Activated T-cell treated with anti-CD3 and anti-CD28 coated beads, Interleukin-2, amount 50 U/mL, for 1 hour (primary cell): ENCODE measurements at places on chromosomes 4 and X.

DNA sequence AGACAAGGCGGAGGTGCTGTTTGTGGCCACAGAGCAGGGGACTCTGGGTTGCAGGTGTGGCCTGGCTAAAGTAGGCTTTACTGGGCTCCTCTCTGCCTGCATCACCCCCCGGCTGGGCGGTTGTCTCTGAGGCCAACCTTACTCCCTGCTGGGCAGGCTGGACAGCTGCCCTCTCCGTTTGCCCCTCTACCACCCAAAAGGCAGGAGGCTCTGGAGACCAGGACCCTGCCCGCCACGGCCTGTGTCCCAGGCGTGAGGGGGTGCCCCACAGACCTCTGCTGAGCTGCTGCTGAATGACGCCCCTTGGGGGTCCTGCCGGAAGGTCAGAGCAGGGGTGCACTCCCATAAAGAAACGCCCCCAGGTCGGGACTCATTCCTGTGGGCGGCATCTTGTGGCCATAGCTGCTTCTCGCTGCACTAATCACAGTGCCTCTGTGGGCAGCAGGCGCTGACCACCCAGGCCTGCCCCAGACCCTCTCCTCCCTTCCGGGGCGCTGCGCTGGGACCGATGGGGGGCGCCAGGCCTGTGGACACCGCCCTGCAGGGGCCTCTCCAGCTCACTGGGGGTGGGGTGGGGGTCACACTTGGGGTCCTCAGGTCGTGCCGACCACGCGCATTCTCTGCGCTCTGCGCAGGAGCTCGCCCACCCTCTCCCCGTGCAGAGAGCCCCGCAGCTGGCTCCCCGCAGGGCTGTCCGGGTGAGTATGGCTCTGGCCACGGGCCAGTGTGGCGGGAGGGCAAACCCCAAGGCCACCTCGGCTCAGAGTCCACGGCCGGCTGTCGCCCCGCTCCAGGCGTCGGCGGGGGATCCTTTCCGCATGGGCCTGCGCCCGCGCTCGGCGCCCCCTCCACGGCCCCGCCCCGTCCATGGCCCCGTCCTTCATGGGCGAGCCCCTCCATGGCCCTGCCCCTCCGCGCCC lies 920 bp downstream of the HTT-AS start:
- no peak for DNase-seq

- no peak for DNase-seq
Observed at GRCh38 chr4:6095023-6095752, 77.0 kb upstream of the C4orf50 start.

- no peak for DNase-seq
Observed at GRCh38 chr4:2368746-2369437, 49.6 kb downstream of the ZFYVE28 start.

GRCh38 chr4:52126966-52127365 lies 75.9 kb downstream of the SPATA18 start:
- no peak for DNase-seq

GRCh38 chr4:89797117-89797516 lies 39.8 kb downstream of the SNCA start:
- DNase-seq: no peak

DNA sequence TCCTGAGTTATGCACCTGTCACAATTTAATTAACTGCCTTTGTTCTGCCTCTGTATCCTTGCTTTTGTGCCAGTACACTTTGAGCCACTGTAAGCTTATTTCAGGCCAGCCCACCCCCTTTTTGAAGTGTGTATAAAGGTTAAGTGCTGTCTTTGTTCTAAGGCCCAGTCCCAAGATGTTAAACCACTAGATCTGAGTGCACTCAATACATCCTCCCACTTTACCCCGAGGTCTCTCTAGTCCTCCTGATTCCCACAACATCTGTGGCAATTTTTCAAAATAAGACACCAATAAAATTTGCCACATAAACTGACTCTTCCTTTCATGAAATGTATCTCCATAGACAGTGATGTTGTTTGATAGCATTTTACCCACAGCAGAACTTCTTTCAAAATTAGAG lies 124.1 kb upstream of the SPIN4 start:
- no peak for DNase-seq

DNA sequence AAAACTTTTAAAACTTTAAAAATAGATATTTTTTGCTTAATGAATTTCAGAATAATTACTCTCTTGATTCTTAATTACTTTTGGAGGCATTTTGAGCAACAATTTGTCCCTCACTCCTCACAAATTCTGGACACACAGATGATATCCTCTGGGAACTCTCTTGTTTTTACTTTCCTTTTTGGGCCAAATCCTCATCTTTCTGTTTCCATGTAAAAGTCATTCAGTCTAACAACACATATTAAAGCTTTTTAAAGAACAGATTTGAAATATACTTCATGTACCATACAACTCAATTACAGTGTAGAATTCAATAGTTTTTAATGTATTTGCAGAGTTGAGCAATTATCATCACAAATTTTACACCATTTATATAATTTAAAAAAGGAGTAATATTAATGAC lies 983.1 kb downstream of the STIM2 start:
- DNase-seq: no peak

DNA sequence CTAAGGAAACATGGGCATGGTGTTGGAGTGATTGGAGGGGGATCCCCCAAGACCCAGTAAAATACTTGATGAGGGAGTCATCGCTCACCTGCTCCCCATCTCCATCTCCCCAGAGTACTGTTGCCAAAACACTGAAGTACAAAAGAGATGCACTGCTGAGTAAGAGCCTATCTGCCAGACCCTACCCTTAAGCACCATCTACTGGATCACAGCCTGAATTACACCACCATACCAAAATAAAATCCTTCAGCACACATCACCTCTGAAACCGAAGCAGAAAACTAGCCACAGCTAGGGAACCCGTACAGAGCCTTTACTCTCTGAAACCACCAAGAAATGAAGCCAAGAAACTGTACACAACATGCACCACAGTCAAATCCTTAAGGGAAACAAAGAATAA lies 466.3 kb upstream of the ACTRT1 start:
- DNase-seq: no peak

DNA sequence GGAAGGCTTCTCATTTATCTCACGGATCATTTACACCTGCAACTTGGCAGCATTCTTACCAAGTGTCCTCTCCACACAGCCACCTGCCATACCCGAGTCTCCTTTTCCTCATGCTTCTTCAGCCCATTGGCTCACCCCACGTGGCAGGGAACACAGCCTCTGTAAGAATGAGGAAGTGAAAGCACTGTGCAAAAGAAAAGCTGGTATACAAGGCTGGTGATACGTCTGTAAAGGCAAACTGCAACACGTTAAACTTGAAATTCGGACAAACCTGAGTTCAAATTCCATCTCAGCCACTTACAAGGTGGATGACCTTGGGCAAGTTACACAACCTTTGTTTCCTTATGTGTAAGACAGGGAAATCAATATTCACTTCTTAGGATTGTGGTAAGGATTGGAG lies 164.0 kb upstream of the RASGEF1B start:
- DNase-seq: no peak

- DNase-seq: no peak
Observed at GRCh38 chr4:41009411-41009810, 204.9 kb downstream of the APBB2 start.

GRCh38 chr4:139020384-139020783 lies 4.8 kb downstream of the NOCT start:
- no peak for DNase-seq

DNA sequence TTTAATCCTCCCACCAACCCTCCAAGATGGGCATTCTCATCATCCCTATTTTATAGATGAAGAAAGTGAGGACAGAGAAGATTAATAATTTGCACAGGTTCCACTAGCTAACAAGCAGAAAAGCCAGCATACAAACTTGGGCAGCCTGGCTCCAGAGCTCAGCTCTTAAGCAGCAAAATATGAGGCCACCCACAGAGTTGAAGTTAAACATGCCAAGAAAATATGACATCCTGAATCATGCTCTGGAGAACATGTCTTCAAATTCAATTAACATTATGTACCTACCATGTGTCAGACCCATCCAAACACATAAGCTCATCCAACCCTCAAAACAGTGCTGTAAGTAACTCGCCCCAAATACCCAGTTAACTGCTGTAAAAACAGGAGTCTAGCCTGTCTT lies 33.9 kb downstream of the USP46 start:
- DNase-seq: no peak

GRCh38 chrX:48972220-48973164 lies 848 bp upstream of the KCND1 start:
- DNase-seq: peak; percentile 34

DNA sequence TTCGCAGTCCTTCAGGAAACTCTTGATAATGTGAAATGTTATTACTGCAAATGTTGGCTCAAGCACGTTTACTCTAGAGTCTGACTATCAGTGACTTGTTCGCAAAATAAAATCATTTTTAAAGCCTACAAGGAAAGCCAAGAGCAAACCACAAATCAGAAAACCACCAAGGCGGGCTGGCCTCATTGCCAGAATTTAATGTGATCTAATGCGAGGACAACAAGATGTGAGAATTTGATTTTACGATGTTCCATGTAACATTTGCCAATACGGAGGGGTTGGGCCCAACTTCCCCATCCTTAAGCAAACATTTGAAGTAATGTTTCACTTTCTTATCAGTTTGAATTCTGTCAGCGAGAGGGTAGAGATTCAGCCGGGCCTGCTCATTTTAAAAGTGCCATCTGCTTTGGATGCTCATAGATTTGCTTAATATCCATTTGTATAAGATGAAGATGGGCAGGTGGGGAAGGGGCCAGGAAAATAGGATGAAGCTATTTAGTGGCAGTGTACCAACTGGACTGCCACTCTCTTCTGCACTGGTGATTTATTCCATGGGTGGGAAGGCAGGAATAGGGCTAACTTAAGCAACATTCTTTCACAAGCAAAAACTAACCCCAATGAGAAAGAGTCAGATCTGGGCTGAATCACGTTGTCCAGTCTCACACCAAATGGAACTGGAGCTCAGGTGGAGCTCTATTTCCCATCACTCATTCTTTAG lies 225.3 kb downstream of the ANAPC10 start:
- DNase-seq: no peak

DNA sequence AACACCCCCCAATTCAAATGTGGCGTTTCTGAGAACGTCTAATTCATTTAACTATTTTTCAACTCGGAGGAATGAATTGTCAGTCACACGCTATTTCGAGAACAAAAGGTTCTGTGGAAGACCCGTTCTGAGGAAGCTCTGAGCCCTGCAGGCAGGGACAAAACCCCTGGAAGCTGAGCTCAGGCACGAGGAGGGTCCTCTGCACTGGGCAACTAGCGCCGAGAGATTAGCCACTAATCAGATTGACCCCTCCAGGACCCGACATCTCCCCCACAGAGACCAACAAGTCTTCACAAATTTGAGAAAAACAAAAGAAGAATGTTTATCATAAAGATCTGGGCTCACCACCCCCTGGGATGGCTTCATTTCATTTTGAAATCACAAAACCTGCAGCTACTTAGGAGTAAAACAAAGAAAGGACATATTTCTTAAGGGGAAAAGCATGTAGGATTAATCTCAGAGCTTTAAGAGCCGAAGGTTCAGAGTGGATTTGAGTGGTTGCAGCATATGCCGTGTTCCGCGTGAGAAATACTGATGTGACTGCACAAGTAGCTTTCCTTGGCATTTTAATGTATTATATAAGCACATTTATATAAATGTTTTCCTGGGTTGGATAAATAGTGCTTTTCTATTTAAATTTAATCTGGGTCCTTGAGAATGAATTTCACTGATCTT lies 41.8 kb downstream of the ADRA2C start:
- no peak for DNase-seq

- no peak for DNase-seq
Observed at GRCh38 chr4:12576409-12576808, 907.7 kb downstream of the RAB28 start.

- DNase-seq: no peak
Observed at GRCh38 chr4:70522626-70523025, 4.3 kb downstream of the AMTN start.

DNA sequence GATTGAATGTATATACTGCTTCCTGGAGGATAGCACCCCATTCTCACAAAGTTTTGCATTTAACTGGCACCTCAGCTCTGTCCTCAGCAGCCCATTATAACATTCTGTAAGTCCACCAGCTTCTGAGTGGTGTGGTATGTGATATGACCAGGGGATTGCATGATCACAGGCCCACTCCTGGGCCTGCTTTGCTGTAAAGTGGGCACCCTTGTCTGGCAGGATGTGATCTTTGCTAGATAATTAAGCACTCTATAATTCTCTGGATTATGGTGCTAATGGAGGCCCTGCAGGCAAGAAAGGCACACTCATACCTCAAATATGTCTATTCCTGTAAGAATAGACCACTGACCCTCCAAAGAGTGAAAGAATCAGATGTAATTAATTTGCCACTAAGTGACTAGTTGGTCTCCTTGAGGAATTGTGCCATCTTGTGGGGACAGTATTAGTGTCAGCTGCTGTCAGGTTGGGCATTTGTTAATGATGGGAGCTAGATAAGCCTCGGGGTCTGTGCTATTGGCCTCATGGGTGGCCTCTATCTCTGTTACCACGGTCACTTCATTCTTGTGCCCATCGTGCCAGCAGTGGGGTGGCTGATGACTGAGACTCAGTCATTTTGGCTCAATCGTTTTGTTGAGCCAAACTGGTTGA lies 2.2 kb upstream of the CFI start:
- DNase-seq: no peak

- DNase-seq: no peak
Observed at GRCh38 chr4:28709891-28710290, 1849.2 kb downstream of the STIM2 start.

DNA sequence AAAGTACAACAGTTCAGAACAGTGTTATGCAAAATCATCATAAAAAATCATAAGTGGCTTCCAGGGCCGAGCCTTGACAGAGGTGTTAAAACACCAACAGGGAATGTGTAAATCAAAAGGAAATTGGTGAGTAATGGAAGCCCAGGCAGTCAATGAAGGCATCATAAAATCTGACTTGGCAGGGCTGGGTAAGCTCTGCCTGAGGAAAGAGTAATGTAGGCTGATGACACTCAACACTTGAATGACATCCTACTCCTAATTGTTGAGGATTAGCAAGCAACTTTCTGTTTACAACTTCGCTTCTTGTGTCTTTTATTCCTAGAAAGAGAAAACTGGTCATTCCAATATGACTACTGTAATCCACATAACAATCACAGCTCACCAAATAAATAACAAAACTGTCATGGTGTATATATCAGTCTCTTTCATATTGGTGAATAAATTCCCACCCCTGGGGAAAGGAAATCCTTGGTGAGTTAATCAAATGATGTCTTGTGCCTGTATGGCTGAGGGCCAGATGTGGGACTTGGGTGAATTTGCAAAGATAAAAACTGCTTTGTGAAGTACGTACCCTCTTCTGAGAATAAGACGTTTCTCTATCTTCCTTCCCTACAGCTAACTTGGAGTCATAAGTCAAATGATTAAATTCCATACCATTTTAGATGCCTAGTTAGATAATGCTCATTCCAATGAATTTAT lies 196.8 kb downstream of the DCHS2 start:
- no peak for DNase-seq

DNA sequence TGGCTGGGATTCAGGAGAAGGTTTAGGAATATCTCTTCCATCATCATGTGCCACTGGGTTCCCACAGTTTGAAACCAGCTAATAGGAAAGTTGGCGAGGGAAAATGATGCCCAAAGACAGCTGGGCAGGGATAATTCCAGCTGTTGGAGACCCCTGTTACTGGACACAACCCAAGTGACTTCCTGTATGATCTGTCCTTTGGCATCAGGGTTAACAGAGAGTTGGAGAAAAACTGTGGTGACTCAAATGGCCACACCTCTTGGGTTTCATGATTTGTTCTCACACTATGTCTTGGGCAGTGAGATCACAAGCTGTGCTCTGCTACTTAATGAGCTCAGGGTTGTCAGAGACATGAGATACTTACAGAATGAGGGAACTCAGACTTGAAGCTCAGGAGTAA lies 3.8 kb downstream of the FGF16 start:
- no peak for DNase-seq
